ENCODE measurements at places on chromosomes 2 and 18. TPM values are rescaled to one million over a fixed set of nuclear protein-coding genes. Genes with fewer than 3 reads are reported as not detected.
A peak's percentile ranks its signal among the peaks of the same experiment; 100 is the strongest.

DNA sequence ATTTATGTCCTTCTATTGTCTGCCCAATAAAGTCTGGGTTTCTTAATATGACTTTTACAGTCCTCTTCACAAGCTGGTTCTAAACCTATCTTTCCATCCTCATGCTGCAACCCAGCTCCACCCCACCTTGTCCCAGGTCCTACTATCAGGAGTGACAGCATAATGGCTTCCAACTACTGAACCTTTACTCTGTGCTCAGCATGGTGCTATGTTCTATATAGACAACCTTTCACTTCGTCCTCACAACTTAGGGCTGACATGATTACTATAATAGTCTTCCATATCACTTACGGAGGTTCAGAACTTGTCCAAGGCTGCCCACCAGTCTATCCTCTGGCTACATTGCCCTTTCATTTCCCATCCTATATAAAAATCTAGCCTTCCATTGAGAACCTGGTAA is 256.8 kb downstream of the ALK start:
- no peaks in the 10 kb centered on the region for H3K36me3 ChIP-seq
- no peak for DNase-seq
- no peak overlapping the region for H3K27ac ChIP-seq
- H3K4me1 ChIP-seq, result no peaks in the 10 kb centered on the region

GRCh38 chr2:25340181-25340921 is 1.4 kb downstream of the DNMT3A start:
- H3K36me3 ChIP-seq, result no peaks in the 10 kb centered on the region
- DNase-seq, result no peak
- no peaks in the 10 kb centered on the region for H3K27me3 ChIP-seq

The SNED1 gene
- 18.1 TPM for total RNA-seq

DNA sequence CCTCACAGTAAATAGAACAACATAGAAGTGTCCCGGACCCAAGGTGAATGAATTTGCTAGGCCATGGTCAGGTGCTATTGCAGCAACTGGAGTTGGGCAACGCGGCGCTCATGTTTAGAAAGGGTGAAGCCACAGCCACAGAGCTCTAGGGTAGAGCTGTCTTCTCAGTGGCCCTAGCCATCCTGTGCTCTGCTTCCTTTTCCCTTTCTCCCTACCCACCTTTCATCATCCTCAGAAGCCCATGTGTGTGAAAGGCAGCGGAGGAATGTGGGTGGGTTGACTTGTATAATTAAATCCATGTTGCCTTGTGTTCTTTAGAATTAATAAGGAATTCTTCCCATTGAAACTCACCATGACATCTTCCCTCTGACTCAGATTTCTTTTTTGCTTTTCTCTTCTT is 336.7 kb downstream of the OSR1 start:
- H3K36me3 ChIP-seq, result no peaks in the 10 kb centered on the region
- H3K27me3 ChIP-seq, result no peaks in the 10 kb centered on the region
- no peaks in the 10 kb centered on the region for H3K4me1 ChIP-seq
- no peak overlapping the region for H3K27ac ChIP-seq

- H3K36me3 ChIP-seq, result no peaks in the 10 kb centered on the region
- H3K27ac ChIP-seq, result no peak overlapping the region
- H3K4me3 ChIP-seq, result no peak overlapping the region
Observed at GRCh38 chr18:62755454-62755853, 40.1 kb downstream of the PHLPP1 start.

GRCh38 chr18:28115149-28115550 is 61.8 kb downstream of the CDH2 start:
- H3K4me3 ChIP-seq, result no peak overlapping the region
- H3K4me1 ChIP-seq, result peaks cover 11% of the 10 kb centered on the region
- H3K27ac ChIP-seq, result no peak overlapping the region

DNA sequence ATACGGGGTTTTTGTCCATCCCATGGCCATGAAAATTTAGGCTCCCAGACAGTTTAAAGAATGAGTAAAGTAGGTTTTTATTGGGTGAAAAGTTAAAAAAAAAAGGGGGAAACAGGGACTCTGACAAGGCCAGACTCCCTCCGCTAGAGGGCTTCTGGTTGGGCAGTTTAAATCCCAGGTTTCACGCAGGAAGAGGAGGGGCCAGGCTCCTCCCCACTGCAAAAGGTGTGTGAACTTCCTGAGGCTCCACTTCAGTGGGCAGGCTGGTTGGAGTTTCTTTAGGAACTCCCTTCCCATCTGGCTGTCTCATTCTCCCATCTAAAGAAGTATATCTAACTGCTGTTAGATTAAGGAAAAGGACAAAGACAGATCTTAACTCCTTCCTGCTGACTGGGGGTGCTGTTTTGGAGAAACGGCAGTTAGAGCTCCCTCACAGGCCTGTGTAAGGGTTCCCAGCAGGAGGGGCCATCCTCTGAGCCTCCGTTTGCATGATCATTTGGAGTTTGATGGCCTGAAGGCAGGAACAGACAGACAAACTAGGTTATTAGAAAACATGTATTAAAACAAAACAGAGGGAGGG is 1160.7 kb downstream of the CNTNAP5 start:
- H3K27me3 ChIP-seq, result no peaks in the 10 kb centered on the region
- H3K36me3 ChIP-seq, result no peaks in the 10 kb centered on the region
- DNase-seq, result no peak
- no peaks in the 10 kb centered on the region for H3K4me1 ChIP-seq

DNA sequence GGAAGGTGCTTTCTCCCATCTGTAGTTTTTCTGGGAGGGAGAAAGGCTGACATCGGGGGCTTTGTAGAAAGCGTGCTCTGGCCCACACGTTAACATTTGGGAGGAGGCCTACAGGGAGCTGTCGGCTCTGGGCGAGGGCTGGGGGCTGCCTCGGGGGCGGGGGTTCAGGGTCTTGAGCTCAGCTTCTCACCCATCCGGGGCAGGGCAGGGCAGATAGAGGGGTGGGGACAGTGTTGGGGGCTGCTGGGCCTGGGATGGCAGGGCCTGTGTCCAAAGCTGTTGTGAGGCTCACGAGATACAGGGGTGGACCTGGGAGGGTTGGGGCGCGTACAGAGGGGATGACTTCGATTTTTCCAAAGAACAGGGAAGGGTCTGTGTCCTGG is 27.0 kb downstream of the NFATC1 start:
- no peak overlapping the region for H3K4me3 ChIP-seq
- no peaks in the 10 kb centered on the region for H3K27me3 ChIP-seq
- no peak overlapping the region for H3K27ac ChIP-seq
- H3K4me1 ChIP-seq, result no peaks in the 10 kb centered on the region
- DNase-seq, result no peak

GRCh38 chr18:31402026-31402373 is 25.4 kb downstream of the DSG4 start:
- H3K4me1 ChIP-seq, result peaks cover 14% of the 10 kb centered on the region
- no peaks in the 10 kb centered on the region for H3K36me3 ChIP-seq
- DNase-seq, result no peak
- no peaks in the 10 kb centered on the region for H3K27me3 ChIP-seq
- peak overlapping the region; percentile 39 for H3K4me3 ChIP-seq

DNA sequence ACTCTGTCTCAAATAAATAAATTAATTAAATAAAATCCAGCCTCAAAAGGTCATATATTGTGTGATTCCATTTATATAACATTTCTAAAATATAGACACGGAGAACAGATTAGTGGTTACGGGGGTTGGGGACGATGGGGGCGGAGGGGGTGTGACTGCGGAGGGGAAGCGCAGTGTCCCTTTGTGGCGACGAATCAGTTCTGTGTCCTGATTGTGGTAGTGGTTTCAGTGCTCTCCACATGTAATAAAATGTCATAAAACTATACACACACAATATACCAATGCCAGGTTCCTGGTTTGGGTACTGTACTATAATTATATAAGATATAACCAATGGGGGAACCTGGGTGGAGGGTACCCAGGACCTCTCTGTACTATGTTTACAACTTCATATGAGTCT is 186.4 kb downstream of the ANAPC1 start:
- no peak overlapping the region for H3K27ac ChIP-seq
- no peaks in the 10 kb centered on the region for H3K27me3 ChIP-seq
- no peaks in the 10 kb centered on the region for H3K36me3 ChIP-seq
- DNase-seq, result no peak
- H3K4me1 ChIP-seq, result no peaks in the 10 kb centered on the region

DNA sequence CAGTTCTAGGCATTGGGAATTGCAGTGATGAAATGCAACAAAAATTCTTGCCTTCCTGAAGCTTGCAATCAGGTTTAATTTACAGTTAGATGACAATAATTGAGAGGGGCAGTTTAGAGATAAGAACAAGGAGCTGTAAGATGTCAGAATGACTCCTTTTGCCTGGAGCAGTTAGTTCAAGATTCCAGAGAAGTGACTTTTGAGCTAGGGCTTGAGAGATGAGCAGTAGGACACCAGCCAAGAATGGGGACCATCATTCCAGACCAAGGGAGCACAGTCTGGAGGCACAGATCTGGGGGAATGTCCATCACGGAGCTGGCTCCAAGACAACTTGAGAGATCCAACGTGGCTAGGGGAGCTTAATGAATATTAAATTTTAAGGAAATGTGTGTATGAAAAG is 26.8 kb downstream of the CACNB4 start:
- H3K36me3 ChIP-seq, result no peaks in the 10 kb centered on the region
- DNase-seq, result no peak
- H3K4me3 ChIP-seq, result no peak overlapping the region
- H3K27ac ChIP-seq, result no peak overlapping the region
- no peaks in the 10 kb centered on the region for H3K27me3 ChIP-seq

- H3K4me1 ChIP-seq, result no peaks in the 10 kb centered on the region
- H3K27ac ChIP-seq, result no peak overlapping the region
- no peak overlapping the region for H3K4me3 ChIP-seq
- no peaks in the 10 kb centered on the region for H3K36me3 ChIP-seq
- DNase-seq, result no peak
Observed at GRCh38 chr18:27138079-27138478, 47.0 kb downstream of the CHST9 start.

DNA sequence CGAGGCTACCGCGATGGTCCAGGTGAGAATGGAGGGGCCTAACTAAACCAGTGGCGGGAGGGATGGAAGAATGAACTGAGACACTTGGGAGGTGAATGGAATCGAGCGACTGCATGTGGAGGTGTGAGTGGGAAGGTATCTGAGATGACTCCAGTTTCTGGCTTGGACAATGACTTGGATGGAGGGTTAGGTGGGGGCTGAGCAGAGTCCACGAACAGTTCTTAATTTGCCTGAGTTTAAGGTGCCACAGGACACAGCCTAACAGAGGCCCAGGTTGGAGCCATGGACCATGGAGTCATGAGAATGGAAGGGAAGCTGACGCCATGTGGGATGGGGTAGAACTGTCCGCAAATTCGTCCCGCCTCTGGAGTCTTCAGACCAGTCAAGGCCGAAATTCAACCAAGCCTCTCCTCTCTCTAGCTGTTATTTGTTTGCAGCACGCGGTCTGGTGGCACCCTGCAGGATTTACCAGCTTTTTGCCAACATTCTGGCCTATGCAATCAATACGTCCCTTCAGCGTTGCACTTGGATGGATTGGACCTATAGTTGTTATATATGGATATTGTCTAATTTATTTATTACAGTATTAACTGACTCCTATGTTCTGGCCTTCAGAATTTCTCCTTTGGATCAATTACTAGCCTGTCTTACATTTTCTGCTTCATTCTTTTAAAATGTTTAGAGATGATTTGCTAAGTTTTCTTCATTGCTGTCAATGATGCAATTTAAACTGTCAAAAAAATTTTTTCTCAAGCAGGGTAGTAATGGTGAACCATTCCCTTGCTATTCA is 940 bp upstream of the BOLA3 start:
- H3K4me3 ChIP-seq, result no peak overlapping the region
- DNase-seq, result no peak
- H3K36me3 ChIP-seq, result peaks cover 4% of the 10 kb centered on the region
- H3K27ac ChIP-seq, result no peak overlapping the region
- no peaks in the 10 kb centered on the region for H3K27me3 ChIP-seq

The PPM1G gene
- total RNA-seq, result 45.5 TPM

The KCNF1 gene
- not detected for total RNA-seq

DNA sequence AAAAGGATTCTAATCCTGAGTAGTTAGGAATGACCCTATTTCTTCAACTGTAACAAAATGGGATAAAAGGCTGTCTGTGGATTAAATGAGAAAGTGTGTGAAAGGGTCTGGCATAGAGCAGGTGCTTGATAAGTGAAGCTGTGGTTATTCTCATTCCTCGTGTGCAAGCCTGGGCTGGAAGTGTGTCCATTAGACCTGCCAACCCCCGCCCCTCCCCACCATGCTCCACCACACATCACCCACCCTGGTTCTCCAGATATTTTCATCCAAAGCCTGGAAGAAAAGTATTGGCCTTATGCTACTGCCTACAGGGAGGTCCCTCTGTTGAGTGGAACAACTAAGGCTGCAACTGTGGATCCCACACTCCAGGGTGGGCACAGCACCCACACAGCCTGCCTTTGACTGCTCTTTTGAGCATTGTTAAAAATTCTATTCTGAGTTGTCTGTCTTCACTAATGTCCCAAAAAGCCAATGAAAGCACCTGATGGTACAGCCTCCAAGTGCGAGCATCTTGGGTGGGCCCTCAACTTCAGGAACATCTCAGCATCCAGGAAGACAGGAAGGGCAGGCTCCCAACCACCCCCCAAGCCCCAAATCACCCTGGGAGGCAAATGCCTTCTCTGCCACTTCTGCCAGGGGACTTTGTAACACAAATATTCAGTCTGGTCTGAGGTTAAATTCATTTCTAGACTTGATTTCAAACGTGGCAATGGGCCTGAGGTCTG is 102.8 kb upstream of the PPP1CB start:
- H3K4me3 ChIP-seq, result no peak overlapping the region
- H3K27me3 ChIP-seq, result no peaks in the 10 kb centered on the region
- H3K36me3 ChIP-seq, result no peaks in the 10 kb centered on the region

DNA sequence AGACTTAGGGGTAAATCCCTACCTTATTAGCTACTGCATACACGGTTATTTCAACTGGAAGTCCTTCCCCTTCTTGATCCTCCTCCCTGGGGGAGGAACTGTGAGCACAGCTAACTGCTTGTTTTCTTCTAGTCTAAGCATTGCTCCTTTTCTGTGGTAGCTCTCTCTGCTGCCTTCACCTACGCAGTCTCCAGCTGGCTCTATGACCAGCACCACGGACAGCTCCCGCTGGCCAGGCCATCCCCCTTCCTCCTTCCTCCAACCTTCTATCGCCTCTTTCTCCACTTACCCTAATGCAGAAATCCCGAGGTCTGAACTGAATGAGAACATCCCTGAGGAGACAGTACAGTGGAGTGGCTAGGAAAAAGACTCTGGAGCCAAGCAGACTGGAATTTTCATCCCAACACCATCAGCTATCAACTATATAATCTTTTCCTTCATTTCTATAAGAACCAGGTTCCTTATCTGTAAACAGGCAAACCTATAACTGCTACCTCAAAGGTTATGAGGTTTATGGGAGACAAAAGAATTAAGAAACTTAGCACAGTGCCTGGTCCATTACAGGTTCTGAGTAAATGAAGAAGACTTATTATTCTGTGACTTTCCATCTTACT is 4.7 kb upstream of the CFAP65 start:
- peaks cover 9% of the 10 kb centered on the region for H3K27me3 ChIP-seq

All from liver (tissue), 10 donors.